ENCODE measurements at places on chromosomes 5 and 9. TPM values are rescaled to one million over a fixed set of nuclear protein-coding genes. Genes with fewer than 3 reads are reported as not detected.
A peak's percentile ranks its signal among the peaks of the same experiment; 100 is the strongest.

Gene ZNF366
- total RNA-seq: 2.1 TPM

Gene GFI1B
- total RNA-seq: 0.13 TPM

Gene CXCL14
- total RNA-seq: 21.3 TPM

Gene ZNF189
- 26.1 TPM for total RNA-seq

Gene SPATA24
- total RNA-seq: 12.5 TPM

DNA sequence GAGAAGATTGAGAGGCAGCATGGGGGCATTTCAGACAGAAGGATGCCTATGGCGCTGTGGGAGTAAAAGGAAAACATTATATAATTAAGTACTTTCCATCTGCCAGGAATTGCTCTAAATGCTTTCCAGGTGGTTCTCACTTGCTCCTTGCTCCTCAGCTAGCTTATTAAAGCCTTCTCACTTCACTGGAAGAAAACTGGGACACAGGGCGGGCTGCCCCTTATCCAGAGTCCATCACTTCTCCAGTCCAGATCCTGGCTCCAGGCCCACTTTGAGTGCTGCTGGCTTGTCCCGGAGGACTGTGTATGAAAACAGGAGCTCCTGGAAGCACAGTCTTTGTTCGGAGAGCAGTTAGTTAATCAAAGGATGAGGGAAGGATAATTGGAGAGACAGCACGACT, 409.9 kb upstream of the ADAMTS16 start:
- peak; percentile 6 for DNase-seq
- H3K4me1 ChIP-seq: no peaks in the 10 kb centered on the region
- H3K27me3 ChIP-seq: no peaks in the 10 kb centered on the region
- no peaks in the 10 kb centered on the region for H3K36me3 ChIP-seq

DNA sequence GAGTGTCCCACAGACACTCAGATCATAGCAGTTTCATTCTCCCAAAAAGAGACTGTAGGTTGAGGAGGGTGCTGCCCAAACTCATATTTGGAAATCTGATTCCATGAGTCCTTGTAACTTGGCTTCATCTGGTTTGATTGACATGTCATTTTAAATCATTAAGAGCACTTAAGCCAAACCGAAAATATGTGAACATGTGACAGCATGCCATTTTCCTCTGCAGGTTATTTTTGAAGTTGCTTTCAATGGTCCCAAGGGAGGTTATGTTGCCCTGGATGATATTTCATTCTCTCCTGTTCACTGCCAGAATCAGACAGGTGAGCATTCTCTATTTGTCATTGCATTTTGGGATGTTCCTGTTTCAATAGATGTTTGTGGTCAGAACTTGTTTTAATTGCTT, 87.6 kb downstream of the MAMDC2 start:
- peaks cover 11% of the 10 kb centered on the region for H3K4me1 ChIP-seq
- H3K27me3 ChIP-seq: no peaks in the 10 kb centered on the region
- H3K27ac ChIP-seq: no peak overlapping the region
- no peak overlapping the region for H3K4me3 ChIP-seq
- no peaks in the 10 kb centered on the region for H3K36me3 ChIP-seq

GRCh38 chr9:136765041-136765440, 723 bp upstream of the LCN15 start:
- no peak overlapping the region for H3K4me3 ChIP-seq
- H3K4me1 ChIP-seq: peaks cover 7% of the 10 kb centered on the region
- H3K27me3 ChIP-seq: peaks cover 13% of the 10 kb centered on the region
- H3K36me3 ChIP-seq: no peaks in the 10 kb centered on the region

GRCh38 chr9:75185585-75186170, 97.4 kb downstream of the OSTF1 start:
- H3K27ac ChIP-seq: no peak overlapping the region
- H3K4me1 ChIP-seq: no peaks in the 10 kb centered on the region
- no peaks in the 10 kb centered on the region for H3K36me3 ChIP-seq
- H3K27me3 ChIP-seq: no peaks in the 10 kb centered on the region
- no peak overlapping the region for H3K4me3 ChIP-seq

DNA sequence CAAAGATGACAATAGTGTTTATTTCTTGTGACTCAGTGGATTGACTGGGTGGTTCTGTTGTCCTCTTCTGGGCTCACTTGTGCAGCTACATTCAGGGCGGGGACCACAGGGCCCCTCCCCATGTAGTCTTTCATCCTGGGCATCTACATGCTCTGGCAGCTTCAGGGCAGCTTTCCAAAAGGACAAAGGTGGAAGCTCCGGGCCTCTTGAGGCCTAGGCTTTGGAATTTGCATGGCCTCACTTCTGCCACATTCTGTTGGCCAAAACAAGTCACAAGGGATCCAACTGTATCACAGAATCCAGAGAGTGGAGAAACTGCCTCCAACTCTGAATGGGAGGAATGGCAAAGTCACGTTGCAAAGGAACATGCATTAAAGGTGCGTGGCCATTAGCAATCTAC, 64.3 kb downstream of the ARHGAP26 start:
- no peak overlapping the region for H3K4me3 ChIP-seq
- no peak overlapping the region for H3K27ac ChIP-seq
- no peaks in the 10 kb centered on the region for H3K27me3 ChIP-seq
- DNase-seq: no peak
- no peaks in the 10 kb centered on the region for H3K36me3 ChIP-seq
- H3K4me1 ChIP-seq: peaks cover 13% of the 10 kb centered on the region

DNA sequence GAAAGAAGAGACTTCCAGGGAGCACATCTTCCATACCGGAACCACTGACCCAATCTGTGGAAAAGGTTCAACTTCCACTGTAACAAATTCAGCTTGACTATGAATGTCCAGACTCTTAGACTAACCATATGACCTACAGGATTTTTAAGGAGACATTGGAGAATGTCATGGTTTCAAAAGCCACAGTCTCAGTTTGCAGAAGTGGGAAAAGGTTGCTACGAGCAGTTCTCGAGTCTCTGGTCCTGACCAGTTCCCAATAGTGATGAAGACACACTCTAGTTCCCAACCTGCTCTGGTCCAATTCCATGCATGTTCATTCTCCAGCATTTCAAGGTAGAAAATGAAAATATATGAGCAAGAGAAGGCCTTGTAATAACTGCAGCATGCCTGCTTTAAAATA, 158.0 kb downstream of the MAPKAP1 start:
- no peak overlapping the region for H3K4me3 ChIP-seq
- peak overlapping the region; percentile 72 for H3K27ac ChIP-seq
- peak; percentile 28 for DNase-seq
- peaks cover 4% of the 10 kb centered on the region for H3K36me3 ChIP-seq
- no peaks in the 10 kb centered on the region for H3K27me3 ChIP-seq

DNA sequence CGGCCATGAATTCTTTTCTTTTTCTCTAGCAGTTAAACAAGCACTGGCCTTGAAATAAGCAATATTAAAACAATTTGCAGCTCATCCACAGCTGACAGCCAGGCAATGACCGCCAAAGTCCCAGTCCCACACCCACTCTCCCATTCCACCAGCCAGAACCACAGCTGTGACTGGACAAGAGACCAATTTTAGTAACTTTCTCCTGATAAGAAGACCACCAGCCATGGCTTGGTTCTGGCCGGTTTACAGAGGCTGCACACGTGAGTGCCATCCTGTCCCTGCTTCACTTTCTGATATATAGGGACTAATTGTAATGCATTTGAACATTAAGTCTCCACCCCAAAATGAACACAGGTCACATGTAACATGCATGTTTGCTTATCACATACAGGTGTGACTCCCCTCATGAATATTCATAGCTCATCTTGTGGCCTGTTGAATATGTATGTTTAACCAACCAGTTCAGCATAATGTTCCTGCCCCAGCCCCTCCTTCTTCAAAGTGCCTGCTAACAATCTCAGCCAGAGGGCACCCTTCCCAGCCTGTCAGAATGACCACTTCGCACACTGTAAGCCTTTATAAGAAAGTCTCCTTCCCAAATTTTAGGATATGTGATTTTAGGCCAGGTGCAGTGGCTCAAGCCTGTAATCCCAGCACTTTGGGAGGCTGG, 23.9 kb upstream of the FANCC start:
- no peak for DNase-seq
- H3K4me1 ChIP-seq: no peaks in the 10 kb centered on the region
- no peak overlapping the region for H3K27ac ChIP-seq
- no peak overlapping the region for H3K4me3 ChIP-seq
- no peaks in the 10 kb centered on the region for H3K36me3 ChIP-seq
- H3K27me3 ChIP-seq: no peaks in the 10 kb centered on the region

DNA sequence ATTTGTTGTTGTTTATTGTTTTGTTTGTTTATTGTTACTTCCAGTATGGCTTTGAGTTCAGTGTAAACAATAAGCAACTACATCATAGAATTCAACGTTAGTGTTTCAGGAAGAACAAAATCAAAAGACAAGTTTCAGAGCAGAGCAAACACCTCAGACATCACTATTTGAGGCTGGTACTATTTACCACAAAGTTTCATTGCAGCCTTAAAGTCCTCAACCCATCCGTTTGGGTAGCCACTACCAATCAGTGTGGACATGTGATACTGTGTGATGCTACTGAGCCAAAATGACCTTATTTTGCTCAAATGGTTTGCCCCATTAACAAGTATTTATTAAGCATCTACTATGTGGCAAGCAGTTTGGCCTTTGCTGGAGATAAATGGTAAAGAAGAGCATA, 458.5 kb upstream of the PTGER4 start:
- H3K27ac ChIP-seq: no peak overlapping the region
- no peak overlapping the region for H3K4me3 ChIP-seq
- no peak for DNase-seq
- no peaks in the 10 kb centered on the region for H3K27me3 ChIP-seq

DNA sequence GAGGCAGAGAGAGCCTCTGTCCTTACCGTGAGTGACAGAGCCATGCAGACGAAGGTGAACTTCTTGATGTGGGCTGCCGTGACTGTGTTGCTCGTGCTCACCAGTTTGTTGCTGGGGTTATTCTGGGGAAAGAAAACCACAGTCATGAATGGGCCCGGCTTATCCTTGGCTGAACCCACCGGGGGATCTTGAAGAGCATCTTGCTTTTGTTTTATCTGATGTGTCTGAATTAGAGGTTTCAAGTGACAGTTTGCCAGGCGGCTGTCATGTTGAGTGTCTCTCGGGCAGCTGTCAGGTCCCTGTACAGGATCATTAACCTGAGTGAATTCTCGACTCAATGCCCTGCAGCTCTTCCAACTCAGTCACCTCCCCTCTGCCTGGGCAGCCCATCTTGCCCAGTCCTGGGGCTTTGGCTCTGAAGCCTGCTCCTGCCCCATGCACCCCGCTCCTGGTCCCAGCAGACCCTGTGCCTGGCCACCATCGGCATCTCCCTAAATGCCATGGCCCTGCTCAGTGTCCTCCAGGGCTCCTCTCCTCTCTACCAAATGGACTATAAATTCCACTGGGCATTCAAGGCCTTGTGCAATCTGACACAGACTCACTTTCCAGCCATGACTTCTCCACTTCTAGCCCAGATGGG, 77.4 kb downstream of the OTULIN start:
- no peak for DNase-seq
- peaks cover 3% of the 10 kb centered on the region for H3K36me3 ChIP-seq
- peaks cover 12% of the 10 kb centered on the region for H3K4me1 ChIP-seq
- H3K27ac ChIP-seq: no peak overlapping the region

DNA sequence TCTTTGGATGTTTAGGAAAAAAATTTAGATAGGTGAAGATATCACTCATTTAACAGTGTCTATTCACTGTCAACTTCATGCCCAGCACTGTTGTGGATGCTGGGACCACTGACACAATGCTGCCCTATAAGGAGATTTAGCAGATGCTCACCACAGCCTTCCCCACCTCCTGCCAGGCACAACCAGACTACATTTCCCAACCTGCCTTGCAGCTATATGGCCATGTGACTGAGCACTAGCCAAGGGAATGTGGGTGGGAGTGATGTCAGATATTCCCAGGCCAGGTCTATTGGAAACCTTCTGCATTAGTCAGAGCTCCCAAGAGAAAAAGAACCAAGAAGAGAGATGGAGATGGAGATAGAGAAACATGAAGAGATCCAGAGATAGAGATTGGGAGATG, 302.6 kb upstream of the TAS2R1 start:
- no peaks in the 10 kb centered on the region for H3K27me3 ChIP-seq
- peaks cover 15% of the 10 kb centered on the region for H3K4me1 ChIP-seq
- no peak overlapping the region for H3K4me3 ChIP-seq
- no peak overlapping the region for H3K27ac ChIP-seq
- H3K36me3 ChIP-seq: no peaks in the 10 kb centered on the region

DNA sequence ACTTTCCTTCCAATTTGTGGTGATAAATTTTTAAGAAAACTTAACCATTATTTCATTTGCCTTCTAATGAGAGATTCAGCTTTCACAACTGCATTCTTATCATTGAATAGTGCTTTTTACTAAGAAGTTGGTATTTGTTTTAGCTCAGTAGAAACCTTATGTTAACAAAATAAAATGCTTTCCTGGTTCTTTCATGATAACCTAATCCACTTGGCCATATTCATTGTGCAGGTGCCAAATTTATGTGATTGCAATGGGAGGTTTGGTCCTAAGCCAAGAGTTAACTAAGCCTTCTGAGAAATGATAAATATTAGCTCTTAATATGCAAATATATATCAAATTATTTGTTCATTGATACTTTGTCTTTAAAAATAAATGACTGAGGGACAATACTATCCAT, 141.1 kb upstream of the TLE4 start:
- H3K27me3 ChIP-seq: no peaks in the 10 kb centered on the region
- DNase-seq: no peak
- H3K4me1 ChIP-seq: no peaks in the 10 kb centered on the region
- no peaks in the 10 kb centered on the region for H3K36me3 ChIP-seq
- H3K27ac ChIP-seq: no peak overlapping the region

DNA sequence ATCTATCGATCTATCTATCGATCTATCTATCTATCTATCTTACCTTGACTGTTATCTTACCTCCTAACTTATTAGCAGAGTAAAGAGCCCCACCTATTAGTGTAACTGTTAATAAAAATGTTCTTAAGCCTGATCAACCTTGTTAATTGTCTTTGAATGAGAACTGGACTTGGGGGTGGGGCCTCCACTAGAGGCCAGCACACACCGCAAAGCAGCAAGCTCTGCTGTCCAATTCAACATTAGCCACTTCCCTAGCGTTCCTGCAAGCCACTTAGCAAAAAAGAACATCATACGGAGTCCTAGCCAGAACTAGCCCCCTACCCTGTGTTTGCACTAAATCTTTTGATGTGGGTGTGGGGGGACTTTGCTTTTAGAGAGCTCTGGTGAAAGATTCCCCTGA, 515.8 kb downstream of the KDM4C start:
- peak; percentile 63 for DNase-seq
- no peak overlapping the region for H3K4me3 ChIP-seq
- no peak overlapping the region for H3K27ac ChIP-seq
- no peaks in the 10 kb centered on the region for H3K36me3 ChIP-seq
